ENCODE measurements at places on chromosomes 4 and X. TPM values are rescaled to one million over a fixed set of nuclear protein-coding genes. Genes with fewer than 3 reads are reported as not detected.
A peak's percentile ranks its signal among the peaks of the same experiment; 100 is the strongest.

The SH2D1A gene
- not detected for total RNA-seq

GRCh38 chrX:129717892-129718291, 20.9 kb upstream of the XPNPEP2 start:
- DNase-seq, result no peak

DNA sequence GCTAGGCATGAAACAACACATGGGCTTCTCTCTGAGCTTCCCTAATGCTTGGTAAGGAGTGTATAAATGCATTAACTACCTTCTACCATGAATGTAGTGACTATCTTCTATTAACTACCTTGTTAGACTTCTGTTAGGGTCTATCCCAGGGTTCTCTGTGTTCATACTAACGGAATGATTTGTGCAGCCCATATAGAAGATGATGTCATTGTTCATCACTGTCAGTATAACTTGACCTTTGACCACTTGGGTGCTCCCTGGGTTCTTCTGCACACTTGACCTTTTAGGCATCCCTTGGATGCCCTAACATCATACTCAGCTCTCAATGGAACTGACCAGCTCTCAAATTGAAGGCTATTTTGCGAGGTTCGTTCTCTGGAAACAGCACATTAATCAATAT, 30.8 kb upstream of the CT47C1 start:
- no peak for DNase-seq

DNA sequence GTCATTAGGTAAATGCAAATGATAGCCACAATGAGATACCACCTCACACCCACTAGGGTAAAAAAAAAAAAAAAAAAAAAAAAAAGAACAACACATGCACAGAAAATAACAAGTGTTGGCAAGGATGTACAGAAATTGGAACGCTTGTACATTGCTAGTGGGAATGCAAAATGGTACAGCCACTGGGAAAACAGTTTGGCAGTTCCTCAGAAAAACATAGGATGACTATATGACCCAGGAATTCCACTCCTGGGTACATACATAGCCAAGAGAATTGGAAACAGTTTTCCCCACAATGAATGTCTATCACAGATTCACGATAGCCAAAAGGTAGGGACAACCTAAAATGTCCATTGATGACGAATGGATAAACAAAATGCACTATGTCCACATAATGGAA, 161.3 kb upstream of the MAMLD1 start:
- no peak for DNase-seq

GRCh38 chr4:137425281-137425680, 107.0 kb downstream of the PCDH18 start:
- no peak for DNase-seq

DNA sequence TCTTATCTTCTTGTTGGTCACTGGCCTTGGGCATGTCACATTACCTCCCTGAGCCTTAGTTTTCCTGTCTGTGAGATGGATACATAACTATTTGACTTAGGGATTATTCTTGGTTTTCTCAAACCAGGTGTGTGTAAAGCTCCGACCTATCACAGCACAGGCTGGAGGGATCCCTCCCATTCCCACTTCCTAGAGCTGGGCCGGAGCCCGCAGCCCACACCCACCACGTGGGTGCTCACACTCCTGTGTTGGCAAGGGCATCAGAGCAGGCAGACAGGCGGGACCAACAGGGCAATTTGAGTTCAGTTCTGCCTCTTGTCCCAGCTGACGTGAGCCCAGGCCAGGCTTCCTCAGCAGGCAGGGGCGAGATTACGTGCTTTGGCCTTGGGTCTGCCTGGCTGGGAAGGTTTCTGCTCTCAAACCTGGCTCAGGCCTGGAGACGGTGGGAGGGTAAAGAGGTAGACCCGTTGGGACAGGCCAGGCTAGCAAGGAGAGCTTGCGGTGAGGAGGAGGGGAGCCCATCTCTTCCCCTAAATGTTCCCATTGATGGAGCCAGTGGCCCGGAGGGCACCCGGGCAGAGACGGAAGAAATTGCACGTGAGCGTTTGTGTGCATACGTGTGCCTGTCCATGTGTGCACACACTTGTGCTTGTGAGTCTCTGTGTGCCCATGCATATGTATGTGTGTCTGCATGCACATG, 734 bp upstream of the SH3TC1 start:
- DNase-seq, result no peak

DNA sequence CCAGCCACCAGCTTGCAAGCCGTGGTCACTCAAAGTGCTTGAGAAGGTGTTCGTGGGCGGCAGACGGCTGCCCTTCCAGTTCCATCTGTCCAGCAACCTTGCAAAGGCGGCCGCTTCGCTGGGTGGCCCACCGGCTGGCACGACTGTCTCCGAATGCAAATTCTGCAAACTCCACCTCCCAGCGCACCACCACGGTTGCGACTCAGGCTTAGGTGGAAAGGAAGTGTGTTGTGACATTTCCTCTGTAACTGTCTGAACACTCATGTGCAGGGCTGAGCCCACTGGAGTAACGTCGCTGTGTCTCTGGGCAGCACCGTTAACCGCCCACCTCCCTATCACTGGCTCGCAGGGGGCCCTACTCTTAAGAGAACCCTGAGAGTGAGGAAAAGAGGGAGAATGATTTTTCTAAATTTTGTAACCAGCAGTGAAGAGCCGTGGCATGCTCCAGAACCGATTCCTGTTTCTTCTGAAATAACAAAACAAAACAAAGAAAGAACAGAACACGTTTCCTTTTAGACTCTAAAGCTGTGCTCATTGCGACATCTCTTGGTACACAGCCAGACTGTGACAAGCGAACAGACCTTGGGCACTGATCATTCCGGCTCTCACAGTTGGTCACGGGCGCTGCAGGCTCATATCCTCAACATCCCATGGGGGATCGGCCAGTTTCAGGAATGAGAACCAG, at the start of gene P2RY8:
Gene P2RY8, minus strand, starts transcription at position 155 of the 685 bp plus-strand sequence. CDS start 70,627 bp downstream, outside the sequence.
- no peak for DNase-seq

GRCh38 chrX:40290517-40290916, 192.8 kb upstream of the BCOR start:
- no peak for DNase-seq

- DNase-seq, result no peak
Observed at GRCh38 chr4:39642885-39643552, 4.4 kb upstream of the SMIM14 start.

The TBC1D9 gene
- 72.3 TPM for total RNA-seq

The CITED1 gene
- not detected for total RNA-seq

DNA sequence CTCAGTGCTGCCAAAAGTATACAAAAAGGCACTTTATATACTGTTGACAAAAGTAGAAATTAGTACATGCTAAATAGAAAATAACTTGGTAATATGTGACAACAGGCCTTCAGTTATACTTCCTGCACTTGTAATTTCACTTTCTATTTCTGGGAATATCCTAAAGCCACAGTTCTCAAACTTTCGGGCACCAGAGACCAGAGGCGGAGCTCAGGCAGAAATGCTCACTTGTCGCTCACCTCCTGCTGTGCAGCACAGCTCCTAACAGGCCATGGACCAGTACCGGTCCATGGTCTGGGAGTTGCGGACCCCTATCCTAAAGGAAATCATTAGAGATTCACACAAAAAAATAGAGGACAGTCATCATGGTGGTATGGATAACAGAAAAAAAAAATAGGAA, 25.7 kb downstream of the ACSL4 start:
- no peak for DNase-seq

DNA sequence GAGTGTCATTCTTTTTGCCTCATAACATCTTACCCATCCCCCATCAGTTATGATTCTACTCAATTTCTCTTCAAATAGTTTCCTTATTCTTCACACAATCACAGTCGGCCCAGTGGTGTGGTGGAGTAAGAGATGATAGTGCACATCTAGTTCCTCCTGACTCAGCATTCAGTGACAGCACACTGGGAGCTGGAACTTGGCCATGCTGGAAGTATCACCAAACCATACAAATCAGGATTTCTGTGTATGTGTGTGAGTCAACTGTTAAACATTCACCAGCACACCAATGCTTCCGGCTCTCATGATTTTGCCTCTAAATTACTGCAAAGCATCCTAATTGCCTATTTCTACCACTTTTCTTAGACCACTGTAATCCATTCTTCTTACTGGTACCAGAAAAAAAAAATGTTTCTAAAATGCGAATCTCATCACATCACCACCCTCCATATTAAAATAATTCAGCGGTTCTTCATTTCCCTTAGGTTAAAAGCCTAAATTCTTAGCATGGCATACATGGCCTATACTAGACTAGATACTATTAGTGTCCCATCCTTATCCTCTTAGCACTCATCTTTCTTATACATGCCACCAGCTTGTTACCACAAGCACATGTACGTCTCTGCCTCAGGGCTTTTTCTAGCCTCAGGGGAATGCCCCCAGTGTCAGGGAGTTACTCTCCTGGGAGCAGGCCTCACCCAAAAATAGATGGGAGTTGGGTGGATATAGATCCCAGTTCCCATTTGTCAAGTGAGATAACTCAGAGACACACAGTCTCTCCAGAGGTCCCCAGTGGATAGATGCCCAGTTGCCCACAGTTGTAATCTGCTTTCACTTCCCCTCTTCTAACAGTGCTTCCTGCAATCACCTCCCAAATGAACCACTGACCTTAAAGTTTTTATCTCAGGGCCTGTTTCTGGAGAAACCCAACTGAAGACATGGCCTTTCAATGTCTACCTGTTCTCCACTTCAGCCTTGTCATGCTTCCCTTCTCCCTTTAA, 49.2 kb upstream of the DDX53 start:
- DNase-seq, result peak; percentile 18

The GALNTL6 gene
- 0.35 TPM for total RNA-seq

The NLRP2B gene
- not detected for total RNA-seq
